ENCODE measurements at places on chromosomes 1 and 21.

DNA sequence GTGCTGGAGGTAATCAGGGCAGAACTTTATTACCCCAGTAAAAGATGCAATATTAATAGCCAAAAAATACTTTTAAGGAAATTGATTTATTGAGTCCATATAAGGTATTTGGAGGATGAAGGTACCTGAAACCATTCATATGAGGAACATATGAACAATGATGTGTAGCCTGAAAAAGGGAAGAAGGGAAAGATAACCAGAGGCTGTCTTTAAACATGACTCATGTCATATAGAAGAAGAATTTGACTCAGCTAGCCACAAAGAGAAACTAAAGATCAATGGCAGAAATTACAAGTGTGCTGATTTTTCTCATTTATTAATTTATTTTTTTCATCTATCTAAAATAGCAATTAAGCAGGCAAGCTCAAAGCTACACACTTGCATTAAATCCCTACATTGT is 136.2 kb upstream of the DUSP10 start:
- DNase-seq = no peak

DNA sequence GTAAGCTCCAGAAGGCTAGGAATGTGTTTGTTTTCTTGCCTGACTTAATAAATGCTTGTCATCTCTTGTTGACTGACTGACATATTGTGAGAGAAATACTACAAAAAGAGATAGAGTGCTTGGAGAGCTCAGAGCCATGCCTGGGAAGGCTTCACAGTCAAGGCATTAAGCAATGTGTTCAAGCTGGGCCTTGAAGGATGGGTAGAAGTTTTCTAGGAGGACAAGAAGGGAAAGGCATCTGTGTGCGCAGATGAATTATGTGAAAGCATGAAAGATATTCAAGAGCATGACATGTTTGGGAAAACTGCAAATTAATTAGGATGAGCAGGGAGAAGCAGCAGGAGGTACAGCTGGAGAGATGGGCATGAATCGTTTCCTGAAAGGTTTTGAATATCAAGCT is 5.6 kb downstream of the SLAMF8 start:
- no peak for DNase-seq

DNA sequence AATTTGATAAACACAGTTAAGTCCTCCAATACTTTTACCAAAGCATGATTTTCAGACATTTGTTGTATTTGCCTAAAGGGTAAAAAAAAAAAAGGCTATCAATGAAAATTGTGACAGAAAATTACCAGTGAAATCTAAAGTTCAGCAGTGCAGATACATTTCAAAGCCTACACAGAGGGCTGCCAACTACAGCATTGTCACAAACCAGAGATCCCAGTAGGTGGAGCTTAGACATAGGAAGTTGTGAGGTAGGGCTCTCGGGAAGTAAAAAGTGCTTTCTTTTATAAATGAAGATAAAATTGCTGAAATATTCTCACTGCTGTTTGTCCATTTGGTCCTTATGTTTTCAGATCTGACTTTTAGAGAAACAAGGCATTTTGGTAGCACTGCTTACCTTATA is 123.0 kb downstream of the DYRK1A start:
- no peak for DNase-seq

- no peak for DNase-seq
Observed at GRCh38 chr1:68175621-68176398, 56.5 kb downstream of the WLS start.
